CD4-positive, alpha-beta T cell treated with Interferon alpha-2 for 1 hour (primary cell): ENCODE measurements at places on chromosomes 3 and 15.
A peak's percentile ranks its signal among the peaks of the same experiment; 100 is the strongest.

- no peak for DNase-seq
Observed at GRCh38 chr3:72579581-72580245, 268.5 kb downstream of the SHQ1 start.

DNA sequence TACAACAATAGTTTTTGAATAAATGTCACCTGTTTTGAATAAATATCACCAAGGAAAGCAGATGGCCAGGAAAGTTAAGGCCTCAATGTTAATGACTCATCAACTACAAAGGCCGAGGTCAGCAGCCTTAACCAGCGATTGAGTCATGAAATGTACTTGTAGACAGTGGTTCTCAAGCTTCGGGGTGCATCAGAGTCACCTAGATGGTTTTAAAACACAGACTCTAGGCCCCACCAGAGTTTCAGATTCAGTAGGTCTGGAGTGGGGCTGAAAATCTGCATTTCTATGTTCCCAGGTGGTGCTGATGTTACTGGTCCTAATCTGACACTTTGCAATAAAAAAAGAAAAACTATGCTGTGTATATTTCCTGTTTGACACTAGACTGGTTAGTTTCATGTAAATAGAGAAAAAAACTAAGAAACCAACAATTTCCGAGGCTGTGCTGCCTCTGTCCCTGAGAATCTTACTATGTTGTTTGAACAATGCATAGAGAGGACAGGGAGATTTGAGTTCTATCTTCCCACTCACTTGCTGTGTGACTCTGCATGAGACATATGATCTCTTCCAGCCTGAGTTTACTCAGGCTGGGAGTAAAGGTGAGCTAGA lies 9.8 kb downstream of the RAB27A start:
- peak; percentile 59 for DNase-seq

GRCh38 chr3:47961815-47962606 lies 54.2 kb downstream of the MAP4 start:
- peak; percentile 64 for DNase-seq

DNA sequence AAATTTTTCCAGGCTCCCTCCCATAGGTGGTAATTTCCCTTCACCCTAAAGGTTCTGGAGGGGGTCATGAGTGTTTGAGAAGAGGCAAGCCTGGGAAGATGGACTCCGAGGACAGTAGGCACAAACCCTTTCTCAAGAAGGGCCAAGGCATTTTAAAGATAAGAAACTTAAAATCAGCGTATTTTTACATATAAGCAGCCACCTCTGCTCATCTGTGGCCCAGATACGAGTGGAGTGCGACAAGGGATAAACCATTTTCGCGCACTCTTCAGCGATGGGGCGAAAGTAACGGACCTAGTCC lies 539 bp downstream of the RASSF1 start:
- no peak for DNase-seq

DNA sequence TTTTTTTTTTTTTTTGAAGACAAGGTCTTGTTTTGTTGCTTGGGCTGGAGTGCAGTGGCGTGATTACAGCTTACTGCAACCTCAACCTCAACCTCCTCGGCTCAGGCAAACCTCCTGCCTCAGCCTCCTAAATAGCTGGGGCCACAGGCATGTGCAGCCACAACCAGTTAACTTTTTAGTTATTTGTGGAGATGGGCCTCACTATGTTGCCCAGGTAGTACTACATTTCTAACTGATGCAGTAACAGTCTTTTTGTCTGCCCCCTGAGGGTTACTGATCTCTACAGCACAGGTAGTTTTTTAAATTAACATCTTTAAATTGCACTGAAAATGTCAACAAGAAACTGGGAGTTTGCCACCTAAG lies 3.4 kb upstream of the LMLN start:
- no peak for DNase-seq

DNA sequence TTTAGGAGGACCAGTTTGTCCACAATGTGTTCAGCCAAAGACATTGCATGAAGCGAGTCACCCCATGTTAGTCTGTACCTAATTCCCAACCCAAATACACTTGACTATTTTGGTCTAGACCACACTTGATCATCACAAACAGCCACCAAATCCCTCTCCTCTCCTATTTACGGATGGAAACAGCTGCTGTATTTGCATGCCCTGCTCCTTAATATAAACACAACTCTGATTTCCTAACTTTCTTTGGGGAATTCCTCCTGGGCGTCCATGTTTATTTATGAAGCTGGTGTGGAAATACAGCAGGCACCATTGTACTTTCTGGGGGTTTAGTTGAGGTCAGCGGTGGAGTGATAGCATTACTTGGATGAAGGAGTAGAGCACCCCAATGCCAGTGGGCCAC lies 235.2 kb downstream of the TLE3 start:
- DNase-seq, result no peak

GRCh38 chr3:112445839-112446238 lies 53.4 kb downstream of the BTLA start:
- no peak for DNase-seq

DNA sequence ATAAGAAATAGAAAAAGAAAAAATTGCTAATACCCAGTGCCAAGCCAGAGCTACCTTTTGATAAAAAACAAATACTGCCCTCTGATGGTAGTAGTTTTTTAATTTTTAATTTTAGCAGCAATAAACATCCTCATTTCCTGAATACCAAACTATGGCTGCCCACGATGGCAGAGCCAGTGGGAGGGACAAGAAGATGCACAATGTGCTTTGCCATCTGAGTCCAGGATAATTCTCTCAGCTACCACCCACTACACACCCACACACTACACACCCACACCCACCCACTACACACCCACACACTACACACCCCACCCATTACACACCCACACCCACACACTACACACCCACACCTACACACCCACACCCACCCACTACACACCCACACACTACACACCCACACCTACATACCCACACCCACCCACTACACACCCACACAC lies 17.8 kb downstream of the CEP19 start:
- peak; percentile 65 for DNase-seq

DNA sequence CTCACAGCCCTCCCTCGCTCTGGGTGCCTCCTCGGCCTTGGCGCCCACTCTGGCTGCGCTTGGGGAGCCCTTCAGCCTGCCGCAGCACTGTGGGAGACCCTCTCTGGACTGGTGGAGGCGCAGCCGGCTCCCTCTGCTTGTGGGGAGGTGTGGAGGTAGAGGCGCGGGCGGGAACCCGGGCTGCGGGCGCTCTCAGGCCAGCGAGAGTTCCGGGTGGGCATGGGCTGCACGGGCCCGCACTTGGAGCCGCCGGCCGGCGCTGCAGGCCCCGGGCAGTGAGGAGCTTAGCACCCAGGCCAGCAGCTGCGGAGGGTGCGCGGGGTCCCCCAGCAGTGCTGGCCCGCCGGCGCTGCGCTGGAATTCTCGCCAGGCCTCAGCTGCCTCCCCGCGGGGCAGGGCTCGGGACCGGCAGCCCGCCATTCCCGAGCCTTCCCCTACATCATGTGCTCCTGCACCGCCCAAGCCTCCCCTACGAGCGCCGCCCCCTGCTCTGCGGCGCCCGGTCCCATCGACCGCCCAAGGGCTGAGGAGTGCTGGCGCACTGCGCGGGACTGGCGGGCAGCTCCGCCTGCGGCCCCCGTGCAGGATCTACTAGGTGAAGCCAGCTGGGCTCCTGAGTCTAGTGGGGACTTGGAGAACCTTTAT lies 46.0 kb upstream of the GSK3B start:
- no peak for DNase-seq

DNA sequence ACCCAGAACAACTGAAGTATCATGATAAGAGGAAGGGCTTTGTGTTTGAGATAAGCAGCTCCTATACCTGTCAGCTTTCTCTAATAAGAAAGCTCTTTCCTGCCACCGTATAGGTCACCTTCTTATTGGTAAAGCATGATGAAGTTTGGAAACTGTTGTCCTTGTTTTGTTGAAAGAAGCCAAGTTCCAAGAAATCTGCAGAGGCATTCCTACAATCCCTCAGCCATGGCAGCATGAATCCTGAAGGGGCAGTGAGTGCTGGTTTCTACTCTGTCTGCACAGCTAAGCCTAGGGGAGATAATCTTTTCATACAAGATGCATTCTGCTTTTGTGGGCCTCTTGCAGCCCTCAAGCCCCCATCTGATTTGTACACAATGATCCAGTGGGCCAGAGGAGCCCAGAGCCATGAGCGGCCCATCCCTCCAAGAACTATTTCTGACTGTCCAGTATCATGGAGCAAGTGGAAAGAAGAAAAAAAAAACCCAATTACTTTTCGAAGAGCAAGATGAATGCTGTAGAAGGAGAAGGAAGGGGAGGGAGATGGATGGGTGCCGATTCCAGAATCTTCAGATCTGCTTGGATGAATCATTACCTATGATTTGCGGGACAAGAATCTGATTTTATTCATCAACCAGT lies 1.9 kb upstream of the THBS1 start:
- no peak for DNase-seq

DNA sequence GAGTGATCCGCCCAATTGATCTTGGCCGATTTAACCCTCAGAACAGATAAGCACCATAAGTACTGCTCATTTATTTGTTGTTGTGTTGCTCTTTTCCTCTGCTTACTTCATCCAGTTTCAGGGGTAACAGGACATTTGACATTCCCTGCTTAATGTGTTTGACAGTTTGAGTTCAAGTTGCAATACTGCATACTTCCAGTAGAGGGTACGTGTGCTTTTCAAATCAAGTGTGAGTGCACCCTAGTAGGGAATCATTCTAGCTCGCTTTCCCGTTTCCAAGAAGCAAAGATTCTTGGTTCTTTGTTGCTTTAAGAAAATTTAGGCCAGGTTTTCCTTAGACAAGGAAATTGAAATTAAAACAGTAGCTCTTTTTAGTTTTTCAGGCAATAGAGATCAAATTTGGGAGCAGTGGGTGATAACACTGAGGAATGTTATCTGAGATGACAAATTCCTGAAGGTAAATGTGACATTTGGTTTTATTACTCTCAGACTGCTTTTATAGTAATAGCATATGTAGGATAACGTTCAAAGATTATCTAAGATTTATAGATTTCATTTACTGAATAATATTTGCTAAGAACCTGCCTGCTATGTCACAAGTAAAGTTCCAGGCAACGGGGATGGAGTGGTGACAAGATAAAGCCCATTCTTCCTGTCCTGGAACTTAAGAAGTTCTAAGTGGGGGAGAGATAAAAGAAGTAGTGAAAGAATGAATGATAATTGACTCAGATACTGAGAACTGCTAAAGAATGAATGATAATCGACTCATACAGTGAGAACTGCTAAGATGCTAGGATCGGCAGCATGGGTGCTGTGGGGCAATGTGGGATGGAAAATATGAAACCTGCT lies 73.3 kb downstream of the SYNPR start:
- peak; percentile 10 for DNase-seq

DNA sequence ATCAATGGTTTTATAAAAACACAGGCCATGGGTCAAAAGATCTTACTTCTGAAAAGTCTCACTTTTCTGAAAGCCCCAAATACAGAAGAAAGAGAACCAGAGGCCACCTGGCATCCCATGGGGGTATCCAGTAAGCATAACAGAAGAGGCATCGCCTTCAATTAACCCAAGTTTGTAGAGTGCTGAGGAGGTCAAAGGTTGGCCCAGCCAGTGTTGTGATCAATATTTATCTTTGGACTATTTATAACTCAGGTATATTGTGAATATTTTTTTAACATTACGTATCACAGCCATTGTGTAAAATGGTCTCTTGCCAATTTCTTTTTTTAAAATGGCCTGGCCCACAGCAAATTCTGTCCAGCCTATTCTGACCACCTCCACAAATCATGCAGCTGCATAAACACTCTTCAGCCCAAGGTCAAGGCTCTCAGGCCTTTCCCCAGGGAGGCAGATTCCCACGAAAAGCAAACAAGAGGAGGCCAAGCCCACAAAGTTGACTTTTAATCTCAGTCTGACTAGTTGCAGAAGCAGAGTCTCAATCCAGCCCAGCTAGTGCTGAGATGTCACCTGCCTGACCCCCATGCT lies 26.2 kb upstream of the SPTBN5 start:
- DNase-seq, result no peak

GRCh38 chr15:69305933-69306568 lies 7.3 kb downstream of the PAQR5 start:
- no peak for DNase-seq
